AG08396 (cell line): ENCODE measurements at places on chromosomes 1 and 21.

GRCh38 chr1:78061825-78062523, 16.2 kb downstream of the GIPC2 start:
- peak; percentile 50 for DNase-seq

GRCh38 chr1:203629507-203630082, 3.0 kb downstream of the ATP2B4 start:
- DNase-seq, result no peak

DNA sequence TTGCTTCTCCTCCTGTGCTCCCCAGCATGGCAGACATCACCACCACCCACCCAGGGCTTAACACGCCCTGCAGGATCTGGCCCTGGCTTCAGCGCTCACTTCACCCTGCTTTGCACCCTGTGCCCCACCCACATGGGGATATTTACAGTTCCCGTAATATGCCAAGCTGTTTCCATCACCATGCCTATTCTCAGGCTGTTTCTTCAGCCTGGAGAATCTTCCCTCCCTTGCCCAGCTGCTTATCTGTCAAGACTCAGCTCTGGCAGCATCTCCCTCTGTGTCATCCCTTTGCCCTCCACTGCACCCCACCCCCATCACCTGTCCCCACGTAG, 3.6 kb upstream of the AHCYL1 start:
- no peak for DNase-seq

DNA sequence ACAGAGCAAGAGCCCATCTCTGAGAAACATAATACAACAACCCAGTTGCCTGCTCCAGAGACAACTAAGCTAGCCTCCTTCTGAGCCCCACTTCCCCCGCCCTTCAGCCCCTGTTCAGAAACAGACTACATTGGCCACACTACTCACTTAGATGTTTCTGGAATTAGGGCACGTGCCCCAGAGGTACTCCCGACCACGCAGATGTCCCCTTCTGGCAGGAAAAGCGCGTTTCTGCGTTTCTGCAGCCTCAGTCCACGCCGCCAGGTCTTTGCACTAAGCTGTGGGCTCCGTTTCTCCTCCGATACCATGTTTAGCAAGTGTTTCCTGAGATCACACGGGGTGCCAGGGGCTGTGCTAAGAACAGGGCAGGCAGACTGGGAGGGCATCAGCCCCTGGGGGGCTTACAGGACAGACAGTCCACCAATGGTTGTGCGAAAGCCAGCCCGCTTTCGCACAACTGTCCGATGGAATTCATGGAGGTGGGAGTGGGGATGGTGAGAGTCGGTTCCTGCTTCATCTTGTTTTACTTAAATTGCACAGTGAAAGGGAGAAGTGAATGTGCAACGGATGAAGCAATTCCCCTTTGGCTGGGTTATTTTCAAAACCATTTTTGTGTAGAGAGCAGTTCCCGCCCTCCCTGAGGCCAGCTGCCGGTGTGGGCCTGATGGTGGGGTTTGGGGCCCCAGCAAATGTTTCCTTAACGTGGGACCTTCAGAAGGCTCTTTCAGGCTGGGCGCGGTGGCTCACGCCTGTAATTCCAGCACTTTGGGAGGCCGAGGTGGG, 2.7 kb downstream of the PIK3CD start:
- no peak for DNase-seq

DNA sequence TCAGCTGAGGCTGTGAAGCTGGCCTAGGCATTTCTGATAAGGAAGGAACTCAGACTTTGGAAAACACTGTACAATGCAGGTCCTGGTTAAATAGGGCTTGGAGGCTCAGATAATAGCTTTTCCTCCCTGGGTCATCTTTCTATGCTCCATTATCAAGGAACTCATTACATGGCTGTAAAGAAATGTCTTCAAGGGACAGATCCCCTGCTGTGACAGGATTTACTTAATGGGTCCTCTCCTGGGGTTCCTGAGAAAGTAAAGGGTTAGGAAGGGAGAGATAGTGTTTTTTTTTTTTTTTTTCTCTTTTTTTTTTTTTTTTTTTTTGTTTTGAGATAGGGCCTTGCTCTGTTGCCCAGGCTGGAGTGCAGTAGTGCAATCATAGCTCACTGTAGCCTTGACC, 14.1 kb upstream of the SVBP start:
- DNase-seq, result no peak

DNA sequence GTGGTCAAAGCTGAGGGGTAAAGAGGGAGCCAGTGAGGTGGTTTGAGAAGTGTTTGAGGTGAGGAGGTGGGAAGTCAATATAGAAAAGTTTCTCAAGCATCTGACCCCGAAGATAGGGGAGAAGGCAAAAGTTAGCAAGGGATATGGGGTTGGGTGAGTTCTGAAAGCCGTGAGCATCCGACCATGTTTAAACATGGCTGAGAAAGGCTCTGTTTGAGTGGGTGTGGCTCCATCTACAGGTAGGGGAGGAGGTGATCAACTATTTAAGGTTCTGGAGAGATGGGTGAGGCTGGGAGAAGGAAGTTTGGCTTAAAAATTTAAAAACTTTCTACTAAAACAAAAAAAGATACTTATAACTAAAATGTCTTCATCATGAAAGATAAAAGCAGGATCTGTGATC, 273.8 kb downstream of the KCNJ6 start:
- no peak for DNase-seq

GRCh38 chr1:193211539-193211938, 25.1 kb upstream of the B3GALT2 start:
- DNase-seq, result peak; percentile 34

DNA sequence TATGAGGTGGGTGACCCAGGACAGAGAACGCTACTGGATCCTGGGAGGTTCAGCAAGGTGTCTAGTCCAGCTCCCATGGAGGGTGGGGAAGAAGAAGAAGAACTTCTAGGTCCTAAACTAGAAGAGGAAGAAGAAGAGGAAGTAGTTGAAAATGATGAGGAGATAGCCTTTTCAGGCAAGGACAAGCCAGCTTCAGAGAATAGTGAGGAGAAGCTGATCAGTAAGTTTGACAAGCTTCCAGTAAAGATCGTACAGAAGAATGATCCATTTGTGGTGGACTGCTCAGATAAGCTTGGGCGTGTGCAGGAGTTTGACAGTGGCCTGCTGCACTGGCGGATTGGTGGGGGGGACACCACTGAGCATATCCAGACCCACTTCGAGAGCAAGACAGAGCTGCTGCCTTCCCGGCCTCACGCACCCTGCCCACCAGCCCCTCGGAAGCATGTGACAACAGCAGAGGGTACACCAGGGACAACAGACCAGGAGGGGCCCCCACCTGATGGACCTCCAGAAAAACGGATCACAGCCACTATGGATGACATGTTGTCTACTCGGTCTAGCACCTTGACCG, 8.6 kb upstream of the PIGV start:
- DNase-seq, result no peak

DNA sequence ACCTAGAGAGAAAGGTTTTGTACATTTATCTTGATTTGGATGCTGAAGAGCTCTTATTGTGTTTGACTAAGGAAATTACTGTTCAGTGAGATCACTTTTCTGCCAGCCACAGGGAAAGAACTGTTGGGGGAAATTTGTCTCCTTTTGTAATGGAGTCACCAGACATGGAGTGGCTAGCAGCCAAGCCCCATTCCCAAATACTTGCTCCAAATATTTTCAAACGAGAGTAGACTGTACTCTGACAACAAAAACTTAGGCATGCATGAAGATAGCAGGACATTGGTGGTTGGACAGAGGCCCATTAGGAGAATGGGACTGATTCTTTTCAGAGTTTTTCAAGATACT, 21.1 kb downstream of the IPO9 start:
- DNase-seq, result peak; percentile 66
